ENCODE measurements at places on chromosomes 2 and 18.

DNA sequence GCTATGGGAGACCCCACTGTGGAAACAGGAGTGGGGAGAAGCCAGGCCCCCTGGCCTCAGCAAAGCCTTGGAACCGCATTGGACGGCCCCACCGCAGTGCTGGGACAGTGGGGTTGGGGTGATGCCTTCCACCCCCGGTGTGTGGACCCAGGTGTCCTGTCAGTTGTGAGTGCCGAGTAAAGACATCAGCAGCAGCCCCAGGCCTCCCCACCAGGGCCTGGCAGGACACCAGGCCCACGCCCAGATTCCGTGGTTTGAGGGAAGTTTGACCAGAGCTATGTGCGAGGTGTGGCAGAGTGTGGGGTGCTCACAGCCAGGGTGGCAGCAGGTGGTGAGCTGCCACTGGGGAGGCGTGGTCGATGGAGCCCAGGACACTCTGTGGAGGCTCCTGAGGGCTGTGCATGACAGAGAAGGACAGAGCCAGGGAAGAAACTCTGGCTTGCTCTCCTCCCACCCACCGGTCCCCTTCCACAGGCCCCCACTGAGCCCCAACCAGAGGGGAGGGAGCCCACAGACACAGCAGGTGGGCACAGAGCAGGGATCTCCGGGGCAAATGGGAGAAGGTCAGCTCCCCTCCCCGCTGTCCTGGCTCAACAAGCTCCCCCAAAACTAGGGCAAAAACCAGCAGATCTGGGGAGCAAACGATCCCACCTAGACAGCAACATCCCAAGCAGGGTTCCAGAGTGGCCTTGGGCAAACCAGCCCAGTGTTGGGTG, 69.1 kb downstream of the TWIST2 start:
- DNase-seq = no peak

DNA sequence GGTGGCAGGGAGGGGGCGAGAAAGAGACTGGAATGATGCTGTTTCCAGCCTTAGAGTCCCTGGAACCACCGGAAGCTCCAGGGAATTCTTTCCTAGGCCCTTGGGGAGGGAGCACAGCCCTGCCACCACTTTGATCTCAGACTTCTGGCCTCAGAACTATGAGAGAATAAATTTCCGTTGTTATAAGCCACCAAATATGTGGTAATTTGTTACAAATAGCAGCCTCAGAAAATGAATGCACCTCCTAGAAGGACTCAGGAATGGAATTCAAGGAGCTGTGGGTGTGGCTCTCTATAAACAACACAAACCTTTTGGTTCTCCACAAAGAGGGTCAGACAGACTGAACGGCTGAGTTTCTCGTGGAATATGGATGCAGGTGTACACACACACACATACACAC, 144.5 kb downstream of the ACKR3 start:
- DNase-seq = no peak

DNA sequence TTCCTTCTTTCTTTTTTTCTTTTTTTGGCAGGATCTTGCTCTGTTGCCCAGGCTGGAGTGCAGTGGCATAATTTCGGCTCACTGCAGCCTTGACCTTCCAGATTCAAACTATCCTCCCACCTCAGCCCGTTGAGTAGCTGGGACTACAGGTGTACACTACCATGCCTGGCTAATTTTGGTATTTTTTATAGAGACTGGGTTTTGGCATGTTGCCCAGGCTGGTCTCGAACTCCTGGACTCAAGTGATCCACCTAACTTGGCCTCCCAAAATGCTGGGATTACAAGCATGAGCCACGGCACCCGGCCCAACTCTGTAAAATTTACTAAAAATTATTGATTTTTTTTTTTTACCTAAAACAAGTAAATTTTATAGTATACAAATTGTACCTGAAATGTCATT, 360.8 kb downstream of the ALK start:
- DNase-seq = no peak

- DNase-seq = no peak
These were observed 70.7 kb downstream of the MYOM1 start for GRCh38 chr18:3148930-3149535.

DNA sequence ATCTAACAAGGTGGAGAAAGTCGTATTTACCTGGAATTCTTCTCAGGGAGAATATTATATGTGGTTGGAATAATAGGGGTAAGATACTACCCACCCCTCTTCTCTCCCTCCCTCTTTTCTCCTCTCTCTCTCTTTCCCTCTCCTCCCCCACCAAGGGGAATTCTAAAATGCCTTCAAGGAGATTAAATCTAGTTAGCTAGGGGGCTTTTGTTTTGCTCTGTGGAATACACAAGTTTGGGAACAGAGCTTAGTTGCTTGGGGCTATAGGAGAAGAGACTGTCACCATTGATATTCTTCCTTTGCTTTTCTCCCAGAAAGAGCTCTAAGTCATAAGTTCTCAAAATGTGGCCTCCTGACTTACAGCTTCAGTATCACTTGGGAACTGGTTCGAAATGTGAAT, 34.5 kb downstream of the TAF1B start:
- no peak for DNase-seq

- no peak for DNase-seq
These were observed 51.0 kb downstream of the MOGAT1 start for GRCh38 chr2:222722327-222722946.

- DNase-seq = no peak
These were observed 98.6 kb upstream of the EPB41L5 start for GRCh38 chr2:119914266-119914665.

GRCh38 chr2:221002101-221002685, 569.9 kb downstream of the EPHA4 start:
- DNase-seq = no peak

DNA sequence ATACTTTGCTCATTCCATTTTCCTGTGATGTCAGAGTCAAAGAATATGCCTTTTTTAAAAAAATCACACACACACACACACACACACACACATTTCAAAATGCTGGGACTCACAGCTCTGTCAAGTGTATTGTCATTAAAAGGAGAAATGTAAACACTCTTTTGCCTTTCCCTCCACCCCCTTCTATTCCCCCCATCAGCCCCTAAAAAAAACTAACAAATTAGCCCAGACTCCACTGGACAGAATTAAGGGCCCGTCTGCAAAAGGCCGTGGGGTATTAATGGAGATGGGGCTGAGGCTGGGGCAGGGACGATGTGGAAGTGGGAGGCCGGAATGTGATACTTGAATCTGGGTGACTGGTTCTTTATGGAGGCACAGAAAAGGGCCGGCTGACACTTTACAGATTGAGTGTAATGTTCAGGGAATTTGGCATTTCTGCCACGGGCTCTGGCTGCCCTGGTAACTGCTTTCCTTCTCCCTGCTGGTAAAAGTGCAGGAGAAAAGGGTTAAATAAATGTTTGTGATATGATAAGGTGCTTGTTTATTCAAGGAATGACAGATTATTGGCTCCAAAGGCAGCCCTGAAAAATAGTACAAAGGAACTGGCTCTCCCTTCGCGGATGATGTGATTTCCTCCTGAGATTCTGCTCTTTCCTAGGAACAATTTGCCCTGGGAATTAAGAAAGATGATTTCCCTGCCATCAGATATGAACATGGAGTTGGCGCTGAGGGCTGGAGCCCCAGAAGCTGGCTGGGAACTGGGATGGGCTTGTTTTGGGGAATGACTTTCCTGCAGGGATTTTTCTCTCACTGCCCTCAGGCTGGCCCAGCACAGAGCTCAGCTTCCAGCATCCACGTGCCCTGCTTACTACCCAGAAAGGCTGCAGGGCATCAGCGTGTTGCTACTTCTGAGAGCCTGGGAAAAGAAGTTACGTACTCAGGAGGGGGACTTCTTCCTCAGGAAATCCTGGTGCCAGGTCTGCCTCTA, 52.8 kb upstream of the CTAGE1 start:
- DNase-seq = no peak

GRCh38 chr2:151097895-151098294, 163.8 kb downstream of the RBM43 start:
- DNase-seq = no peak

DNA sequence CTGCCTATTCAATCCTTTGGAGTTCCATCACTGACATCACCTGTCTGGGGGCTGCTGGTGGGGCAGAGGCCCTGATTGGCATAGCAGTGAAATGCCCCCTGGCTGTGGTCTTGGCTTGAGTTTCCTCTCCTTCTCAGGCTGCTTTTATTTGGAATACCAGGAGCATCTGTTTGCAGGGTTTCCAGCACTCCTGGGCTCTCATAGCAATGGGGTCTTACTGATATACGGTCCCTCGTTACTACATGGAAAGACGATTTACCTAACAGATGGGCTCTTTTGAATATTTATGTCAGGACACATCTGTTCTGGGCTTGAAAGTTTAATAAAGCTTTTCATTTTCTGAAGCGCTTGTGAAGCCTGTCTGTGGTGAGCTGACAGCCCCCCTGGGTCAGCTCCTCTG, 230.3 kb downstream of the SLC4A3 start:
- DNase-seq = no peak

- DNase-seq = no peak
These were observed 8.9 kb upstream of the POU3F3 start for GRCh38 chr2:104844807-104845551.

DNA sequence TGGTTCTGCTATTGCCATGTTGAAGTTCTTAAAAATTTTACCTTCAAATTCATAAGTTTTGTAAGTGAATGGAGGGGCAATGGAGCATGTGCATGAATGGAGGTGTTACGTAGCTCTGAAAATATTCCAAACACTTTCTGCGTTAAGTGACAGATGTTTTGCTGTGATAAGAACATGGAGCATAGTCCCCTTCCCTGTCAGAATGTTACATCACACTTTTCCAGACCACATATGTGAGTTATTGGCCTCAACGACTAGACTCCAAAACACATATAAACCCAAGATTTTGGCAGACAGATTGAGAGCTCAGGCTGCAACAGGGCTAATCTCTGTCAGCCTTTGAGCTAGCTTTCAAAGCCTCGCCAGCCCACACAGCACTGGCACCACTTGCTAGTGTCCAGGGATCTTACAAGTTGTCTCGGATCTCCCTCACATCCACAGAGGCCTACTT, 27.2 kb upstream of the MFSD6 start:
- no peak for DNase-seq

GRCh38 chr2:48169141-48169592, 262.9 kb upstream of the FBXO11 start:
- no peak for DNase-seq

GRCh38 chr18:48263192-48263853, 145.9 kb downstream of the ZBTB7C start:
- no peak for DNase-seq

GRCh38 chr2:38417745-38418689, 40.9 kb upstream of the ATL2 start:
- no peak for DNase-seq

GRCh38 chr2:71479261-71479660, 25.9 kb downstream of the DYSF start:
- DNase-seq = no peak

DNA sequence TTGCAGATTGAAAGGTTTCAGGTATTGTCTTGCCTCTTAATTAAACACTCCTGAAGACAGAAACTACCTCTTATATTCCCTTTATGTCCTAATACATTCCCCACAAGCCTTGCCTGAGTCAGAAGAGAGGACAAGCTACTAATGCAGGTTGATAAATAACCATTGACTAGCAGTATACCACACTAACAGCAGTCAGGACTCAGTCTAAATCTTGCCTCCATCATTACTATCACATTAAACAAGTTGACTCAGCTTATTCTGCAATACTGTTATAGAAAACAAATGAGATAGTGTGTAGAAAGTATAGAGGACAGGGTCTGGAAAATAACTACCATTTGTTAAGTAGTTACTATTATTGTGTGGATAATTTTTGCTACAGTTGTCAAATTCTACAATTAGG, 63.8 kb downstream of the TTC21B start:
- DNase-seq = no peak

DNA sequence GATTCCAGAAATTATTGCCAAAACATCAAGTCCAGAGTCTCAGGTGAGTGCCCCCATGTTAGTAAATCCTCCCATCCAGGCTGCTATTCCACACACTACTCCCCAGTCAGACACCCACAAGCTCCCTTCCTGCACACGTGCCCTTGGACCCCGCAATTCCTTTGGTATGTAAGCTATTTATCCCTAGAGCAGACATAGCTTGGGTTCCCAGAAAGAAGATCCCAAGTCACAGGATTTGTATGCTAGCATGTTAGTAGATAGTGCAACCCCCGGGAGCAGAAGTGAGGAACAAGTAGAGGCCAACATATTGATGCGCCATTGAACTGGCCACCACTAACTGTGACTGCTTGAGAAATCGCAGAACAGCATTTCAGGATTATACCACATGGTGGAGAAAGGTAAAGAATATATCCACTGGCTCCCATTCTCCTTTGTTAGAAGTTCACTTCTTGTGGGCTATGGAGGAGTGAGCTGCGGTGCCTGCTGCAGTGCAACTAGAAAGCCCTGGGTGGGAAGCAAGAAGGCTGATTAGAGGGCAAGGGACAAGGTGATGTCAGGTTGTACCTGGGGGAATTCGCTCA, 137.5 kb upstream of the CHAC2 start:
- no peak for DNase-seq

DNA sequence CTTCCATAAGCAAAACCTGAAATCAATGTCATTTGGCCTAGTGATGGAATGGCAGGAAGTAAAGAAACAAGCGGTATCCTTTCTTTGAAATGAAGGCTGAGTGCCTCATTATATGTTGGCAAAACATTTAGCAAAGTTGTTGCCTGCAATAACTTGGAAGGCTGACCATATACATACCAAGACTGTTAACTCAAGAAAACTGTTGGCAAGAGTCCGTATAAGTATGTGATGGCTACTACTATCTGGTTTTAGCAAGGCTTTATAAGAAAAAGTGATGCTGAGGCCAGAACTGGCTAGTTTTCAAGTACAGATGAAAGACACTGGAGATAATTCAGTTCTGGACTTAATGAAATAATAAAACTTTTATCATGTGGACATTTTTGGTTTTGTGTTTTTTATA, 356.2 kb downstream of the ZNF521 start:
- no peak for DNase-seq

DNA sequence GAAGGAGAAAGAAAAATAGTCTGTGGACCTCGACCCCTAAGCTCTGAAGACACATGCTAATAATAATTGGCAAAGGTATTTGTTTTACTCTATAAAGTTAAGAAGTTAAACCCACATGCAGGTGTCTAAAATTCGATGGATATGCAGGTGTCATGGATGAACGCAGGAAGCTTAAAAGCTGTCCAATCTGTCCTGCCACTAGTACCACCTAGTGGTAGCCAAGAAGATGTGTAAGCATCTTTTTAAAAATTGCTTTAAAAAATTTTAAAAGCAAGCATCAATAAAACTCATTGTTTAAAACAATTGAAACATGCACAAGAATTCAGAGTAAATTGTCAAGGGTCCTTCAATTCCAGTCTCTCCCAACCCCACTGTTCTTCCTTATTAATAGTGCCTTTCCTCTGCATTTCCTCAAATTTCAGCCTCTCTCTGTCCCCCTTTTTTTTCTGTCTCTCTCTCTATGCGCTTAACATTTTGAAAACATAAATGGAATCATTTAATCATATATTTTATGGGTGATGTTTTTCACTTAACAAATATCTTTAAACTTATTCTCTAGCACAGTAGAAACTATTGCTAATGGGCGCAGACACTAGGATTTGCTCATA, 30.6 kb upstream of the PPP3R1 start:
- DNase-seq = no peak
